ENCODE measurements at places on chromosomes 4 and X.
A peak's percentile ranks its signal among the peaks of the same experiment; 100 is the strongest.

DNA sequence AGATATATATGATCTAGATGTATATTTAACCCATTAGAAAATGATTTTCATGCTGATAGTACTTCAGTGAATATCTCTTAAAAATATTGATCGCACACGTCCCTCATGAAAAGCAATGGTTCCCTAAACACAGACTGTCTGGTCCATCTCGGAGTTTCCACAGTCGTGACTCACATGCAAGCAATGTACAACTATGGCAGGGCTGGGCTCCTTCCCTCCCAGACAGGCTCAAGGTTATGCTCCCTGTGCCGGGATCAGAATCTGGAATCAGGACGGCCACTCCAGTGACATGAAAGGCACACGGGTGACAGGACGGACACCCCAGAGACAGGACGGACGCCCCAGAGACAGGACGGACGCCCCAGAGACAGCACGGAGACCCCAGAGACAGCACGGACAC lies 40.2 kb upstream of the PPP2R3B start:
- no peak for DNase-seq

DNA sequence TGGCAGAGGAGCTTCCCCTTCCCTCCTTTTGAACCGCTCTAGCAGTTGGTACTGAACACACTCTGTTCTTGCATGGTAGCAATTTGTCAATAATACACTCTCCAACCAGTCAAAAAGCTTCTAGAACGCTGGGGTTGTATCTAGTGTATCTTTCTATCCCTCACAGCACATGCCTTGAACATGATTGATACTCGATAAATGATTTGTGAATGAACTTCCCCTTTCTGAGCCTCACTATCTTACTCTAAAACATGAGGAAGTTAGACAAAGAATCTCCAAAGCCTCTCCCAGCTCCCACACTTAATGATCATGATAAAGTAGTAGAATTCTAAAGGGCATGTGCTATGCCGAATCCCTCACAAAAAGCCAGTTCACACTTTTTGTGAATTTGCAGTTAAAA lies 64.4 kb downstream of the DLG3 start:
- no peak for DNase-seq

DNA sequence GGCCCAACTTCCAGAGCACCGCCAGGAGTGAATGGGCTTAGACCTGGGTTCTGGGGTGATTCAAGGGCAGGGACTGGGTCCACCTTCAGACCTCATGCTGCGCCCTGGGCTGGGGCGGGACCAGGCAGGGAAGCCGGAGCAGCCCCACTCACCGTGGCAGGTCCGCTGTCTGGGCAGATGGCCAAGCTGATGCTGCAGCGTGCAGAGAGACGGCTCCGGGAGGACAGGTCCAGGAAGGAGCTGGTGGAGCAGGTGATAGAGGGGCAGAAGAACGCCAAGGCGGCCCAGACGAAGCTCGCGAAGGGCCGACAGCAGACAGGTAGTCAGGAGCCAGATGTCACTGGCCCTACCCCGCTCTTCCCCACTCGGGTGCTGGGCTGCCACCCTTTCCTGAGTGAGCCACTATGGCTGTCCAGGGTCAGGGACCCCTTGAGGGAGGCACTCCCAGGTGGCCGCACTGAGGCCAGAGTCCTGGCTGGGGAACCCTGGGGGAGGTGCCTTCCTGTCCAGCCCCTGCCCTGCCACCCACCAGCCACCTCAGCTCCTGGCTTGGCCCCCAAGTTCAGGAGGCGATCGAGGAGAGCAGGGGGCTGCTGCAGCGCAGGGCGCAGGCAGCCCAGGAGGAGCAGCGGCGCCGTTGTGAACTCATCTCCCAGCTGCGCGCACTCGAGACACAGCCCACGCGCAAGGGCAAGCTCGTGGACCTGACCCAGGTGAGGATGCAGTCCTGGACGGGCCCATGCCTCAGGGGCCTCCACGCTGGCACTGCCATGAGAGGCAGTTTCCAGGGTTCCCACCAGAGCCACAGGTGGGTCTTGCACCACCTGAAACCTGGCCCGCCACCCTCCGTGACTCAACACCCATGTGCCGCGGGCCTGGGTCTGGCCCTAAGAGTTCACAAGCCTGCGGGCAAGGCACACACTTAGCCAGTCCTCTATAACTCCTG lies 10.1 kb upstream of the RNF4 start:
- no peak for DNase-seq

- DNase-seq, result no peak
Measured at GRCh38 chr4:76198411-76199237, 15.0 kb downstream of the SCARB2 start.

DNA sequence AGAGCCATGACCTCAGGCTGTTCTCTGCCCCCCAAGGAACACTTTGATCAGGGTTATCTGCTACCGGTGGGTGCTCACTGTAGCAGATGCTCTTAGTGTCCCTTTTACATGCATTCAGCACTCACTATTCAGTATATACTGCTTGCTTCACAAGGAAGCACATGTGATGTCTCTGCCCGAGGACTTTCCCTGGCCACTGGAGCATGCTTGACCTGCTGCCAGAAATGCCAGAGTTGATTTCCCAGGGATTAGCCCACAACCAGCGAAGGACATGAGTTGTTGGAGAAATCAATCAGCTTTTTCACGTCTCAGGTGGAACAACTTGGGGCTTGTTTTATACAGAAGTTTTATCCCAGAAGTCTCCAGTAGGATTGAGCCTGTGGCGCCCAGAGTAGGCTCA lies 51.2 kb upstream of the RPS6KA3 start:
- no peak for DNase-seq

DNA sequence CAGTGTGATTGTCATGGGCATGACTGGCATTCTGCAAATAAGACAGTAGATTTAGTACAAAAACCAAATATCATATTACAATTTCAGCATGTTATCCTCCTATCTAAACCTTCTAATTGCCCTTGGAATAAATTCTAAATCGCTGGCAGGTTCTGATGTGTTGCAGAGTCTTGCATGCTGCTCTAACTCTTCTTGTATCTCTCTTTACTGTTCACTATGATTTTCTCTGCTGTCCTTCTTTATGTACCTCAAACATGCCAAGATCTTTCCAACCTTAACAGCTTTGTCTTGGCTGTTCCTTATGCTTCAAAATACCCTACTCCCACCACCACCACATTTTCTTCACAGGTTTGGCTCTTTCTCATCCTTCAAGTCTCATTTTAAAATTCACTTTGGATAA lies 43.0 kb upstream of the KCNIP4 start:
- no peak for DNase-seq

GRCh38 chr4:87919941-87920340 lies 55.6 kb upstream of the SPP1 start:
- DNase-seq, result no peak

DNA sequence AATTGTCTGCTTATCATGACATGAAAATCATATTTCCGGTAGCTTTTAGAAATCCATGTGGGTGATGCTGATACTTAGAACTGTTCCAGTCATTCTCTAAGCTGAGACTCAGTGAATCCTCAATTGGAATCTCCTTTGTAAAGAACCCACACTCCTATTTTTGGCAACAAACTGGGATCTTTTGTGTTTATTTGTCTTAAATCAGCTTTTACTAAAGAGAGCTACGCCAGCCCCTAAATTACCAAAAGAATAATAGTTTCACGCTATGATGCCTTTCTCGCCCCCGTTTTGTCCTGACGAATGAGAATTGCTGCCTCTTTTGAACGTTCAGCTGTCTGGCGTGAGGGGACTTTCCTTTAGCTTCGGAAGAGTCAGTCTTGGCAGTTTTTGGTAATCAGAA lies 195.9 kb downstream of the SHOX start:
- no peak for DNase-seq

DNA sequence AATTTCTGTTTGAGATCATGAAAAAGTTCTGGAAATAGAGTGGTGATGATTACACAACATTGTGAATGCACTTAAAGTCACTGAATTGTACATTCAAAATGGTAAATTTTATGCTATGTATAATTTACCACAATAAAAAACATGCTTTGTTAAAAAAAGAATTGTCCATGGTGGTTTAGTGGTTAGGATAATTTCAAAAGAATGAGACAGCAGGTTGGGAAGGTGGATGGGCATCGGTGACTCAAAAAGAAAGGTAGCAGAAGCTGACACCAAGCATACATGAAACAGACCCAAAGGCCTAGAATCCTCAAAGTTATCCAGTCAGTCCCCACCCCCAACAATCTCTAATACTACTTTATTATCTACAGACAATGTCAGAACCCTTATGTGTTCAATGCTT lies 91.1 kb downstream of the MSN start:
- DNase-seq, result peak; percentile 62

- no peak for DNase-seq
Measured at GRCh38 chr4:47704693-47705325, 133.1 kb downstream of the CORIN start.

GRCh38 chrX:39047174-39047573 lies 245.9 kb downstream of the MID1IP1 start:
- no peak for DNase-seq

- DNase-seq, result no peak
Measured at GRCh38 chr4:108854786-108855185, 91.9 kb upstream of the ETNPPL start.

GRCh38 chrX:47244676-47245075 lies 11.9 kb downstream of the USP11 start:
- no peak for DNase-seq

DNA sequence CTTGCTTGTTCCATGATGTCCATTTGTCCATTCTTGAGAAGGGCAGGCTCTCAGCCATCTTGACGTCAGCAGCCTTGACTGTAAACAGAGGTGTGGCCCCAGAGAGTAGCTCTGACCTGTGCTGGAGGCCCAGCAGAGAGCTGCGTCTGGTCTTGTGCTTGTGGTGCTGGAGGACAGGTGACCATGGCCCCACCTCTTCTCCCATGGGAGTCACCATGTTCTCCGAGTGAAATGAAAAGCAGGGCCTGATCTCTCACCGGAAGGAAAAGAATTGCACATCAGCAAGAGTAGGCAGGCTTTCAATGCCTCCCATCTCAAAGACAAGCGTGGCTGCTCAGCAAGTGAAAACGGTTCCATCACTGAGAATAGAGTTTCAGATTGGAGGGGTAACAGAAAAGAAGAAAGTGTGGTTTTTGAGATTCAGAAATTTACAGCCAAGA lies 11.5 kb downstream of the PARM1 start:
- DNase-seq, result no peak

- DNase-seq, result no peak
Measured at GRCh38 chr4:121479808-121480207, 99.0 kb upstream of the QRFPR start.

- no peak for DNase-seq
Measured at GRCh38 chr4:169342159-169342860, 71.6 kb upstream of the SH3RF1 start.

DNA sequence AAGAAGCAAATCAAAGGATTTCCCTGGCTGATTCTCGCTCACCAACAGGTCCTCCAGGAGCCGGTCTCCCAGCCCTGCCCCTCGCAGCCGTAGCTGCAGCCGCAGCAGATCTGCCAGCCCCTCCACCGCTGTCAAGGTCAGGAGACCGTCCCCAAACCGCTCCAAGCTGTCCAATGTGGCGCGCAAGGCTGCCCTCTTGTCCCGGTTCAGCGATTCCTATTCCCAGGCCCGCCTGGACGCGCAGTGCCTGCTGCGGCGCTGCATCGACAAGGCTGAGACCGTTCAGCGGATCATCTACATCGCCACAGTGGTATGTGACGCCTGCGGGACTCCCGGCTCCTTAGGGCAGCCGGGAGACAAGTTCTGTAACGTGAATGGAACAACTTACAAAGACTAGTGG lies 25.6 kb downstream of the SPATA18 start:
- DNase-seq, result no peak

All from T-helper 2 cell (primary cell).